ENCODE measurements at places on chromosomes 2 and 18.

DNA sequence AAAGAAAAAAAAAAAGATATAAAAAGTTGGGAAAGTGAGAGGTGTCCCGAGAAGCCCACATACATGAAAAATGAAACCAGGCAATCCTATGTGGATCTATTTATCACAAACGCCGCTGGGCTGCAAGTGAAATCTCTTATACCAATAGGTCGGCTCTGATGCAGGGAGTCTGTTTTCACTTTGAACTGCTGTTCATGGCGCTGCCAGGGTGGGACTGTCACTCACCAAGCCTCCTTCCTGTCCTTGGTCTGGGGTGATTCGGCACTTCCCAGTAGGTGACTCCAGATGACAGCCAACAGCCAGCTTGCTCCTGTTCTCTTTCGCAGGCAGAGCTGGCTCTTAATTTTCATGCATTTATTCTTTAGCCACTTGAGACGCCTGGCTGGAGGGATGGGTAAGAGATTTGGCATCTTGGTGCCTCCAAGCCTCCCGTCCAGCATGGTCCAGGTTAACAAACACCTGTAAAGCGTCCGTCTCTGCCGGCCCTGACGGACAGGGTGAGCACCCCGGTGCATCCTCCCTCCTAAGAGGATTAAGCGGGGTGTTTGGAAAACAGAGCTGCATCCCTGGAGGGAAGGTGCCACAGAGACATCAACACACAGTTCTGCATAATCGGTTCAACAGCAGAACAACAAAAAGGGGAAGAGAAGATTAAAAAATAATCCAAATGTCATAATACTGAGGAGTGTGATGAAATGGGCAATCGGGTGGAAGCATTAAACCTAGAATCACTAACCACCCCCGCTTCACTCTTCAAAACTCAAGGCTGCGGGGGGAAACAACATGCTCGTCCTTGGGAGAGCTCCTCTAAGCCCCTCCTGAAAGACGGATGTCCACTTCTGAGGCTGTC is 58.7 kb downstream of the STEAP3 start:
- no peak overlapping the region for H3K27ac ChIP-seq
- no peak overlapping the region for H3K4me3 ChIP-seq
- H3K4me1 ChIP-seq, result peaks cover 3% of the 10 kb centered on the region
- H3K36me3 ChIP-seq, result peaks cover 9% of the 10 kb centered on the region
- H3K27me3 ChIP-seq, result no peaks in the 10 kb centered on the region
- DNase-seq, result no peak

DNA sequence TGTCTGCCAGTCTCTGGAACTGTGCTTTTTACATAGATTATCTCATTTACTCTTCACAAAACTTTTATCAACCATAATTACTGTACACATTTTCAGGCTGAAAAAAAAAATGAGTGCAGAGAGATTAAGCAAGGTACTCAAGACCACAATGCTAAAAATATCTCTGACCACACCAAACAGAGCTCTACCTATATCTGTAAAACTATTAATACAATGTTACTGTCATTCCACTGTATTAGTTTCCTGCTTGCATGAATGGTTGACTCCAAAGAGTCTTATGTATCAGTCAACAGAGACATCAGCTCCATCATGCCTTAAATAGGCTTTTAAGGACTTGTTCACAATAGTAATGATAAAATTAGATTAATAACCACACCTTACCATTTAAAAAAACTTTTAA is 134.7 kb upstream of the CCDC150 start:
- no peak overlapping the region for H3K27ac ChIP-seq
- no peak for DNase-seq
- no peaks in the 10 kb centered on the region for H3K4me1 ChIP-seq
- no peaks in the 10 kb centered on the region for H3K36me3 ChIP-seq
- no peak overlapping the region for H3K4me3 ChIP-seq
- no peaks in the 10 kb centered on the region for H3K27me3 ChIP-seq

GRCh38 chr2:16293871-16294270 is 353.5 kb downstream of the MYCN start:
- H3K4me1 ChIP-seq, result no peaks in the 10 kb centered on the region
- DNase-seq, result no peak
- H3K27ac ChIP-seq, result no peak overlapping the region
- H3K4me3 ChIP-seq, result no peak overlapping the region

GRCh38 chr18:23068570-23069310 is 66.5 kb upstream of the CABLES1 start:
- no peak overlapping the region for H3K4me3 ChIP-seq
- no peaks in the 10 kb centered on the region for H3K27me3 ChIP-seq
- H3K4me1 ChIP-seq, result no peaks in the 10 kb centered on the region
- no peaks in the 10 kb centered on the region for H3K36me3 ChIP-seq
- DNase-seq, result no peak
- no peak overlapping the region for H3K27ac ChIP-seq

- no peak overlapping the region for H3K27ac ChIP-seq
- no peaks in the 10 kb centered on the region for H3K27me3 ChIP-seq
- peak; percentile 23 for DNase-seq
Observed at GRCh38 chr2:210546424-210547208, 9.8 kb upstream of the CPS1 start.

GRCh38 chr2:13770279-13770678 is 862.2 kb upstream of the LRATD1 start:
- no peaks in the 10 kb centered on the region for H3K27me3 ChIP-seq
- H3K36me3 ChIP-seq, result no peaks in the 10 kb centered on the region
- H3K27ac ChIP-seq, result no peak overlapping the region
- H3K4me1 ChIP-seq, result no peaks in the 10 kb centered on the region
- no peak overlapping the region for H3K4me3 ChIP-seq
- no peak for DNase-seq

DNA sequence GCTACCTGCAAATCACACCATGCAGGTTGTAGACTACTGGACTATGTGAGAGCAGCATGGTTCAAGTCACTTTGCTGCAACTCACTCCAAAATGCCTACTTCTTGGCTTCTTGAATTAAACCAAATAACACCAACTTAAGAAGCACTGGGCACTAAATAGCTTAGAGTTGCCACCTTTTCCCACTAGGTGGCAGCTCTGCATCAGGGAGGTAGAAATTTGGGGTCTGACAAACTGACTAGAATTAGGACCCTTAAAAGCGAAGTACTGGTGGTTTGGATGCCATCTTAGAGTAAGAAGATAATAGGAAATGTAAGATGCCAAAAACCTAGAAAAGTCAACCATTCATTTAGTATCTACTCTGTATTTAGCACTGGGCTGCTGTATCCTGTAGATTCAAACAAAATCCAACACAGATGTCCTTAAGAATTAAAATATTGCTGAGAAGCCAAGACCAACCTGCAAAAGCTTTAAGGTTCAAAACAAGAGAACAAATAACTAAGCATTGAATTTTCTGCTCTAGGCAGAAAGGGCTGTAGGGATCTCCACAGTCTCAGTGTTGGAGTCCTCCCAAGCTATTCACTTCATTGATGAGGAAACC is 65.5 kb downstream of the CCBE1 start:
- no peak for DNase-seq
- H3K4me3 ChIP-seq, result no peak overlapping the region
- H3K27me3 ChIP-seq, result no peaks in the 10 kb centered on the region

GRCh38 chr2:130963196-130963848 is 126.6 kb downstream of the ARHGEF4 start:
- peaks cover 16% of the 10 kb centered on the region for H3K4me1 ChIP-seq
- DNase-seq, result peak; percentile 29
- H3K4me3 ChIP-seq, result no peak overlapping the region
- H3K36me3 ChIP-seq, result no peaks in the 10 kb centered on the region
- peaks cover 13% of the 10 kb centered on the region for H3K27me3 ChIP-seq
- no peak overlapping the region for H3K27ac ChIP-seq
